ELF-1 (cell line): ENCODE measurements at places on chromosomes 5 and 9.

DNA sequence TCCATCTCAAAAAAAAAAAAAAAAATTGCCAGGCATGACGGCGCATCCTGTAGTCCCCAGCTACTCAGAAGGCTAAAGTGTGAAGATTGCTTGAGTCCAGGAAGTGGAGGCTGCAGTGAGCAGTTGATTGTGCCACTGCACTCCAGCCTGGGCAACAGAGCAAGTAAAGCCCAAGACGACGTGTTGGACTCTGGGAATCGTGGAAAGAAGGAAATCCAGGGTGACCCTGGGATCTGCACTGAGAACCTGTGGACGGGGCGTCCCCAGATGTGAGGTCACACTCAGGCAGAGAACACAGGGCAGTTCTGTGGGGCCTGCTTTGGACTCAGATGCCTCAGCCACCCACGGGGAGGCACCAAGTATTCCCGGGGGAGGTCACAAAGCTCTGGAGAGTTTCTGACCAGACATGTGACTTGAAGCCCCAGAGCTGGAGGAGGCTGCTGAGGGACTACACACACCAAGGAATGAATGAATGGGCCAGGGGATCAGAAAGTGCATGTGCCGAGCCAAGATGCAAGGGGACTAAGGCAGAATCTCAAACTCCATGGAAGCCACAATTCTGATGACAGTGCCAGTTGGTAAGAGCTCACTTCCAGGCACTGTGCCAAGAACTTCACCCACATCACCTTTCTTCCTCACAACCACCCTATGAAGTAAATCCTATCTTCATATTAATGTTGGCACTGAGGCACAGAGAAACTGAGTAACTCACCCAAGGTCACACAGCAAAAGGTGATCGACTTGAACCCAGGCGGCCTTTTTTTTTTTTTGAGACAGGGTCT, 12.9 kb downstream of the DYNC2I2 start:
- no peak for DNase-seq

DNA sequence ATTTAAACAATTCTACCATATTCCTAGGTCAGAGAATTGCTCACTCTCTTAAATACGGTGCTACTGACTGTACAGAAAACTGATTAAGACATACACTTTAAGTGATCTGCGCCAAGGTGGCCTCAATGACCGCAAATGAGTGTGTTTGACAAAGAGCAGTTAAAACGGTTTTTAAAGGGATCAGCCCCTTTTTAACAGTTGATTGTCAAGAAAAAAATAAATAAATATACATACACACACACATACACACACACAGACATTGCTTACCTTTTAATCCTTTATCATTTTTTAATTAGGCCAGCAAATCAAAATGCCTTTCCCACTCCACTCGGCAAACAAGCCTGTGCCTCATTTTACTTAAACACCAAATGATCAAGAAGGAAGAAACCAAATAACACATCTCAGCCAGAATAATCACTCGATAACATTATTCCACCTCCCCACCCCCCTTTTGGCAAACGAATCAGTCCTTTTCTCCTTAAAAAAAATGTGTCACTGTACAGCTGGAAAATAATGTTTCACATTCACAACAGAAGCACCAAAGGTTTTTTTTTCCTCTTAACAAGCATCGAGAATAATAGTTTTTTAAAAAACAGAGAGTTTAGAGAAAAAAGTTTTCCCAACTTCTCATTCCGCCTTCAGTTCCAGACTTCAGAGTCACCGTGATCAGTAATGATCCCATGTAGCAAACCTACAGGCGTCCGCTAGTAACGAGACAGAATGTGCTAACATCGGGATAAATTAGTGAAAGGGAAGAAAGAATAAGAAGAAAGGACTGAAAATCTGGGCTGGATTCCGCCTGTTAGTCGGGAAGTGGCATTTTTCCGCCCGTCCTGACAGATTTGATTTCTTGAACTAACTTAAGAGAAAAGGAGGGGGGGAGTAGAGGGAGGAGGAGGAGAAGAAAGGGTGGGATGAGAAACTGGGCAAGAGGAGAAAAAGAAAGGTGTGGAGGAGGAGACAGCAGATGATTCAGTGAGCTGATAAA, at the start of gene ZNF608:
Gene ZNF608 (minus strand): TSS at position 712 of the 988 bp plus-strand sequence. CDS start 1,650 bp downstream, outside the sequence.
- peak; percentile 65 for DNase-seq

DNA sequence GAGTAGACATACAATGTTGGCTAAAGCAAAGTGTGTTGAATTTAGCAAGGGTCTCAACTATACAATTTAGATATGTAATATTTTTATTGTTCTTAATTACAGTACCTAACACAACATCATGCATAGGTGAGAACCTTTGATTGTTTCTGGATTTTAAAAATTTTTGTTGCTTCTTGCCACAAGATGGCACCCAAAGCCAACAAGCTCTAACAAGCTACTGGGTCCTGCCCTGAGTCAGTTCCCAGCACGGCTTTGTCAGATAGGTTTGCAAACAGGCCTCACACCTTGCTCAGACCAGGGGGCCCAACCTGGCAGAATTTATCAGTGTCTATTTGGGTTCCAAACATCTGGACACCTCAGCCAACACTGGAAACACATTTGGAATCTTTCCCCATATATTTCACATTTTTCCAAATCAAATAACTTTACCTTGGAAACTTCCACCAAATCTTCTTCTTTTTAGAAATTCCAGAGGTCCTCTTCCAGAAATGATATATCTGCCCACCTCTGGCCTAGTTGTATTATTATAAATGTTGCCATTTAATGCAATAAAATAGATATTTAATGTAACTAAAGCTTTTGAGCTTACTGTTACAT, 49.5 kb upstream of the EGFLAM start:
- DNase-seq = peak; percentile 49

DNA sequence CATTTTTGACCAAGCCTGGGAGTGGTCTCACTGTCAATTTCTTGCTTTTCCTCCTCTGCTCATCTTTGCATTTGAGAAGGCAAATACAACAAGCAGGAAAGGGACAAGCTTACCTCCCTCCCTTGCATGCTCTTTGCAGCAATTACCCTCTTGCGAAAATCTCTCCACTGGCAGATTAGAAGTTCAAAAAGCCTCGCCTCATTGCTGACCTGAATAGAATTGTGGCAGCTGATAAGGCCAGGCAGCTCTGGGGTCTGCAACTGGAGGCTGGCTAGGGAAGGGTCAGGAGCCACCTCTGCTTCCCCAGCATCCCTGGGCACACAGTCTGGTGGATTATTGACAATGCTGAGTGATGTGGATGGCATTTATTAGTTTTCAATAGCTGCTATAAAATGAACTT, 362.3 kb upstream of the KIF2A start:
- peak; percentile 16 for DNase-seq

GRCh38 chr9:121819428-121820231, 168.2 kb downstream of the DAB2IP start:
- peak; percentile 87 for DNase-seq

DNA sequence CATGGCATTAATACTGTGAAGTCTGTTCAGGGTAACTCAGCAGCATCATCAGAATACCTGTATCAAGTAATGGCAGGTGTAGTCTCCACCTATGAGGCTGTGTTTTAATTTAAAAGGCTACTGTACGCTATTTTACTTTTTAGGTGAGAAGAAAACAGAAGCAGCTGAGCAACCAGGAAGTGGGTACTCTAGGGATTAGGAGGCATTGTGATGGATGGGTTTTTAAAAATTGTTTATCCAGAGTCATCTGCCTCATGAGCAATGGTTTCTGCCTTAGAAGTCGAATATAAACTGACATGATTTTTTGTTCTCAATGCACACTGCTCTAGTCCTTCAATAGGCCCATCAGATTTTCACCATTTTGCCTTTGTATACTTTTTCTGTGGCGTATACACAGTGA, 42.6 kb downstream of the PSIP1 start:
- no peak for DNase-seq

DNA sequence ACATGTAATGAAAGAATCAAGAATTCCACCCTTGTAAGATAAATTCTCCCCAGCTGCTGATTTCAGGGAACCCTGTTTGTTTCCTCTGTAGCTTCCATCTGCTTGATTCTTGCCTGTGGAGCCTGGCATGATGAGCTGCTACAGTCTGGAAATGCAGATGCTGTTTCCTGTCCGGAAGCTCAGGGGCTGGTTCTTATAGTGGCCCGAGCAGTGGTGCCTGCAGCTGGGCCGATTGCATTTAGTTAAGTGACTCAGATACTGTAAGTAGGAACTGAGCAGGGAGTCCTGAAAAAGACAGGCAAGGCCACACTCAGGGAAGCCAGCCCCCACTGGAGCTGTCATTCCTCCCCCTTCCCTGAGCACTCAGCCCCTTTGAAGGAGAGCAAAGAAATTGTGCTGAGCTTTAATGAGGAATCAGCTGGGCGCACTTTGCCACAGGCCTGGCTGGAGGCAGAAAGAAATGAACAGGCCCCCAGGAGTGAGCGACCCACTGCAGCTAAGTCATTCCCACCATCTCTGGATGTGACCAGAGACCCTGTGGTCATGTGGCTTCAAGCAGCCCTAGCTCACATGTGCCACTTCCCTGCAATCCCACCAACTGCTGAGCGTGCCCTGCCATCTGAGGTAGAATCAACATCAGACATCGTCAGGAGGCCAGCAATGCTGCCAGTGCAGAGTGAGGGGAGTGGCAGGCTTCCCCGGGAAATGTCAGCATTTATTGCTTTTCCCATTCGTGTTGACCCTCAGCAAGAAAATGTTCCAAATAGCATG, 206.0 kb upstream of the WWC1 start:
- DNase-seq = peak; percentile 47

GRCh38 chr5:136722086-136722485, 356.7 kb upstream of the TRPC7 start:
- no peak for DNase-seq

GRCh38 chr5:89458332-89458656, 575.3 kb upstream of the MEF2C start:
- DNase-seq = no peak

DNA sequence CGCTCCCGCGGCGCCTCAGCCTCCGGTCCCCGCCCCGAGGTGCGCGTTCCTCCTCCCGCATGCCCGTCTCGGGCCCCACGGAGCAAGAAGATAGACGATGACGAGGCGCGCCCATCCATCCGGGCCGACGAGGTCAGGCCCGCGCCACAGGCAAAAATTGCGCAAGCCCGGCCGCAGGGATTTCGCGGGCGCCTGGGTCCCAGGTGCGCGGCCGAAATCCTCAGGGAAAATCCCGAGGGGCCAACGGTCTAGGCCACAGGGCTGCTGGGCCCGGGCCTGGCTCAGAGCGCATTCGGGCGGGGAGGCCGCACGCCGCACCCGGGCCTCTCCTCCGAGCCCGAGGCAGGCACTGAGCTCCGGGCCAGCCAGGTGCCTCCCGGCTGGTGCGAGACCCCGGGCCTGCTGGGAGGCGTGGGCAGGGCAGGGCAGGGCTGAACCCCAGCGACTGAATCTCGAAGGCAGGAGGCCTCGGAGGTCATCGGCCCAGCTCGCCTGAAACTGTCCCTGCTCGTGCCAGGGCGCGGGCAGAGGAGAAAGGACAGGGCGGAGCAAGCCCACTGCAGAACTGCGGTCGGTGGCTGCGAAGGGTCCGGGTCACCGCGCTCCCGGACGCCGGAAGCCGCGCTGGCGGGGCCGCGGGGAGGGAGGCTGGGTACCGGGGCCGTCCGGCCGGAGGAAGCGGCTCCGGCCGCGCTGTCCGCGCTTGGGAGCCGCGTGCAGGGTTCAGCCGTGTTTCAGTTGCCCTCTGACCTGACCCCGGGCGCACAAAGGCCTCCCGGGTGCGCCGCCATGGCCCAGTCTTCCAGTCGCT, 66.8 kb downstream of the FOXD1 start:
- DNase-seq = no peak

- DNase-seq = no peak
Measured at GRCh38 chr5:136853971-136854370, 488.6 kb upstream of the TRPC7 start.

GRCh38 chr9:94563548-94563947, 8.7 kb downstream of the PCAT7 start:
- DNase-seq = no peak
